ENCODE measurements at places on chromosomes 16 and 17.

GRCh38 chr17:55606488-55606815, 95.2 kb upstream of the SMIM36 start:
- no peak for DNase-seq

DNA sequence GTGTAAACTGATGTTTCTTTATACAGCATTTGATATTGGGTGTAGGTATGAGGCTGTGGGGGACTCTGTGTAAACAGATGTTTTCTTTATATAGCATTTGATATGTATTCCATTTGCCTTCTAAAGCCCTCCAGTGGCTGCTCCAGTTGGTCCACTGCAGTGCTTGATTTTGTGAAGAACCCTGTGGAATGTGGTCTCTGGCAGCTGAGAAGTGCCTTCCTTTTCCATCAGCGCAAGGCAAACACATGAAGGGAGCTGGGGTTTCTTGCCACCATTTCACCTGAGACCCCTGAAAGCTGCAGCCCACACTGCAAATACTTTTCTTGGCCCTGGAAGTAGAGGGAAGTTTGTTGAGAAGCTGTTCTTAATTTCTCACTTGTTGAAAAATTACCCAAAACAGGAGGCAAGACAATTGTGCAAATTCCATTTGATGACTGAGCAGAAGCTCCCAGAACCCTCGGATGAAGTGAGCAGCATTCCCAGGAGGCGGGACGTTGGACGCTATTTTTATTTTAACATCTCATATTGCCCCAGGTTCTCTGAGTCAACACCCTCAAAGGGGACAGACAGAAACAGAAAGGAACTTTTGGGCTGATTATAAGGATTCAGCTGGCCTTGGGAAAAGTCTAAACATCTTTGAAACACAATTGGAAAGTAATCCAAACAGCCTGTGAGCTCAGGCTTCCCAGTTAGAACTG, 158.5 kb upstream of the RPH3AL start:
- no peak for DNase-seq

DNA sequence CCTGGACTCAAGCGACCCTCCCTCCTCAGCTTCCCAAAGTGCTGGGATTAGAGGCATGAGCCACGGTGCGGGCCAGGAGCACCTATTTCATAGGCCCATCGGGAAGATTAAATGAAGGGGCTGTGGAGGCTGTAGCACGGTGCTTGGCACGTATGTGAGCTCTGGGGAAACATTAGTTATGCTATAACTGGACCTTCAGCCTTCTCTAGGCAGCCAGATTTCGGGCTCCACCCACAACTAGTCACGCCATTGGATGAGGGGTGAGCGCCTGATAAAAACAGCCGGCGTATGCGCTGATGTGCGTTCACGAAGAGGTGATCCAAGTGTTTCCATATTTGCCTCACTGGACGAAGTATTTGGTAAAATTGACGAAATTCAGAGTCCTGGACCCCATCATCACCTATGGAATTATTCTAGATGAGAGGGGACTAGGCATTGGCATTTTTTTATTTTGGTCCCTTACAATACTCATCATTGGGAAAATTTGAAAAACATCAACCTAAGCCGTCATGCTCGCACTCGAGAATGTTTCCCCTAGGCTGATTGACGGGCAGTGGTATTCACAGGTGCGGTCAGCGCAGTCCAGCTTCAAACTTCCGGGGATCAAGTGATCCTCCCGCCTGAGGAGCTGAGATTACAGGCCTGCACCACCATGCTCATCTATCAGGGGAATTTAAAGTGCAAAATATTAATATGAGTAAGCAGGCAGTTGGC, 1.8 kb upstream of the ANKRD11 start:
- DNase-seq = no peak

GRCh38 chr17:79579074-79579800, 31.6 kb downstream of the RBFOX3 start:
- no peak for DNase-seq

DNA sequence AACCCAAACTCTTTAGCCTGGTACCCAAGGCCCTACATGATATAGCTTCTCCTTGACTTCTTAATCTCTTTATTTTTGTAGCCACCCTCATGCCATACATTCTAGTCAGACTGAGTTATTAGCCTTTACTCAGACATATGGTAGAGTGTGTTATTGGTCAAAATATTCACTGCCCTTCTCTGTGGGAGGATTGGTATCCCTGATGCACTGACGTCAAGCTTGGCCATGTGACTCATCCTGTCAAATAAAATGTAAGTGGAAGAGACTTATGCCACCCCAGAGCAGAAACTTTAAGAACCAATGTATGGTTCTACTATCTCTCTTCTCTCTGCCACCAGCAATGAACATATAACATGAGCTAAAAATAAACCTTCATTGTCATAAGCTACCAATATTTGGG, 12.2 kb upstream of the BEAN1 start:
- DNase-seq = no peak

GRCh38 chr16:20846030-20846429, 39.7 kb downstream of the REXO5 start:
- DNase-seq = no peak

DNA sequence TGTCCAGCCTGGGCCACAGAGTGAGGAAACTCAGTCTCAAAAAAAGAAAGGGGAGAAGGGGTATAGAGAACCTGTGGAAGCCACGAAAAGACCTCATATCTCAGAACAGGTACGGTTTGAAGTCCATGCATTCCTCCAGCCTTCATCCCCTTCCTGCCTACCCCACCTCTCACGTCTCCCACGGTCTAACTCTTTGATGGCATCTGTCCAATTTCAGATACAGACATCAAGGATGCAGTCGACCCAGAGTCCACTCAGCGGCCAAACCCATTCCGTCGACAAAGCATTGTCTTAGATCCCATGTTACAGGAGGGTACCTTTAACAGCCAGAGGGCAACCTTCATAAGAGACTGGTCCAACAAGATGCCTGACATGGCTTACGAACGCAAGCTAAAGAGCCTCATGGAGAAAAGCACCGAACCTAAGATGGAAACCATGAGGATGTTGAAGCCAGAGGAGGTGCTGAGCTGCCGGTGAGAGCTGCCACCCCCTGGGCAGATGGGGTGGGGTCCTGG, 22.7 kb downstream of the C16orf78 start:
- no peak for DNase-seq

All from NCI-H1417 treated with DMSO at 0.1 percent for 48 hours (cell line).